GM12891 (cell line): ENCODE measurements at places on chromosomes 1 and 21.

- DNase-seq: no peak
Measured at GRCh38 chr1:205677167-205677566, 3.1 kb downstream of the SLC45A3 start.

DNA sequence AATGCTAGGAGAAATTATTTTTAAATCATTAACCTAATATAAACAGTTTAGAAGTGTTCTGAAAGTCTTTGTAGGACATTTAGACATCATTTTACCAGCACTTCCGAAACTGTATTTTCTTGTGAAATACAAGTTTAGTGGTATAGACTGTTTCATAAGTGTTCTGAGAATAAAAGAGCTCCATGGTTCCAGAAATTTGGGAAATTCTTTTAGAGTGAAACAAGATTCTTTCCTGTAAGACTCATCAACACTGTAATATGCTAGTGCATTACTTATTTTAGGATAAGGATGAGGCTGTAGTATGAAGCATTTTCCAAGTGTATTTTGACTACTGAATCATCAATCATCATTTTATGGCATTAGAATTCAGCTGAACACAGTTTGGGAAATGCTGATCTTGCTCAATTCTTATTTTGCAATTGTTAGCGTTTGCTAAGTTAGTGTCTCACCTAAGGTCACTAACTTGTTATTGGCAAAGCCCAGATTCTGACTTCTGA is 73.4 kb downstream of the CEP350 start:
- DNase-seq: no peak

GRCh38 chr1:19946971-19947370 is 23.6 kb upstream of the PLA2G2E start:
- DNase-seq: no peak

DNA sequence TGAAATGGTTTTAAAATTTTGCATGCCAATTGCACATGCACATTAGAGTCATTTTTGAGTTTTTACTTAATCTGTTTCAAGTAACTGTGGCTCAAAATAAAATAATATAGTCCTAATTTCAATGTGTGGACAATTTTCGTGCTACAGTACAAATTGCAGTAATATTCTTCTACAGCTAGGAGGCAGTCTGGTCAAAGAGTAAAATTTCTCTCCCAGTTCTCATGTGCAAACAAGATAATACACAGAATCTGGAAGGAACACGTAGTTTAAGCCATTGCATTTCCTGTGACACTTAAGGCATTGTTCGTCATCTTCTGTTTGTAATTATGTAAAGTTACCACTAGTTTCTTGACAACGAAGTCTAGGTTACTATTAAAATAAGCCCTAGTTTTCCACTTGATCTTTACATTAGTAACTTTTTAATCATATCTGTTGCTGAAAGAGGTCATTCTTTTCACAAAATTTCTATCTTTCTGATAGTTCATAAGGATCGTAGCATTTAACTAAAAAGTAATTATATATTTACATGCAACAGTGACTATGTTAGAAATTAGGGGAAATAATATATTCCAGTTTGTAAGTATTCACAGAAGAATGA is 28.9 kb downstream of the ODR4 start:
- peak; percentile 5 for DNase-seq

GRCh38 chr1:6961905-6962477 is 176.7 kb downstream of the CAMTA1 start:
- DNase-seq: peak; percentile 44

GRCh38 chr1:186626356-186626932 is 53.8 kb downstream of the PTGS2 start:
- no peak for DNase-seq

DNA sequence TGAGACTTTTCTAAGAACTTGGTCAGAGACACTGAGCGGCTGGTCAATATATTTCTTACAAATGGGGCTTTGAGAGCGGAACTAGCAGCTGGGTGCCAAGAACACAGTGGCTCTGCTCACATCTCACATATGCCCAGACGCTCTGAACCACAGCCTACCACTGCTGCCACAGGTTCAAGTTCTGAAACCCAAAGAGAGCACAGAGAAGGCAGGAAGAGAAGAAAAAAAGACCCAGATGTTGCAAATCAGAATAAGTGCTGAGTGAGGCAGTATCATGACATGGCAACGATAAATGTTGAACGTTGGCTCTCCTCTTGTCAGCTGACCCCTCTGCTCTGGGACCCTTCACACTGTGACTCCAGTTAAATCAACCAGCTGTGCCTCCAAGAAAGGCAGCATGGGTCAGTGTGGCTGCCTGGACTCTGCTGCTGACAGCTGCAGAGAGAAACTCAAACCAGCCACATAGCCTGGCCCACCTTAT is 26.4 kb downstream of the HIVEP3 start:
- DNase-seq: no peak

DNA sequence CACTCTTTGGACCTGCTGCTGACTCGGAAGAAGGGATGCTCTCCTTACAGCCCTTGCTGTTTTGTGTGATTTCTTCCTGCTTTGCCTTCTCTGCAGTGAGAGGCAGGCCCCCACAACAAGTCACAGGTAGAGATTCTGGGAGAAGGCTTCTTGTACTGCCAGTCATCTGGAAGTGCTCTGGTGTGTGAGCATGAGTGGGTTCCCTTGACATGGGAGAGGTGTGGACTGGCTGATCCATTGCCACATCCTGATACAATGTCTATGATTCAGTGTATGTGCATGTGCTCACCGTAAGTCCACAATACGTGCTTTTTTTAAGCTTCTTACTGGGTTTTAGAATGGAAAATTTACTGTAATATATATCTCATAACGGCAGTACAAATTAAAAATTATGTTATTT is 46.0 kb upstream of the PLA2G4A start:
- DNase-seq: no peak

DNA sequence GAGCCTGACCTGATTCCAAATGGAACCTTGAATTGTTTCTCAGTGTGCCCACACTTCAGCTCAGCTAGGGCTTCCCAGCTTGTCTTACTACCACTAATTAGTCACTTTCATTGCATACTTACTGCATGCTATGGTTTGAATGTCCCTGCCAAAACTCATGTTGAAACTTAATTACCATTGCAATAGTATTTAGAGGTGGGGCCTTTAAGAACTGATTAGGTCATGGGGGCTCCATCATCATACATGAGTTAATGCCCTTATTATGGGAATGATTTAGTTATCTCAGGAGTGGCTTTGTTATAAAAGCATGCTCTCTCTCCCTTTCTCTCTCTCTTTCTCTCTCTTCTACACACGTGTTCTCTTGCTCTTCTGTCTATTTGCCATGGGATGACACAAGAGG is 68.3 kb downstream of the NENF start:
- no peak for DNase-seq

DNA sequence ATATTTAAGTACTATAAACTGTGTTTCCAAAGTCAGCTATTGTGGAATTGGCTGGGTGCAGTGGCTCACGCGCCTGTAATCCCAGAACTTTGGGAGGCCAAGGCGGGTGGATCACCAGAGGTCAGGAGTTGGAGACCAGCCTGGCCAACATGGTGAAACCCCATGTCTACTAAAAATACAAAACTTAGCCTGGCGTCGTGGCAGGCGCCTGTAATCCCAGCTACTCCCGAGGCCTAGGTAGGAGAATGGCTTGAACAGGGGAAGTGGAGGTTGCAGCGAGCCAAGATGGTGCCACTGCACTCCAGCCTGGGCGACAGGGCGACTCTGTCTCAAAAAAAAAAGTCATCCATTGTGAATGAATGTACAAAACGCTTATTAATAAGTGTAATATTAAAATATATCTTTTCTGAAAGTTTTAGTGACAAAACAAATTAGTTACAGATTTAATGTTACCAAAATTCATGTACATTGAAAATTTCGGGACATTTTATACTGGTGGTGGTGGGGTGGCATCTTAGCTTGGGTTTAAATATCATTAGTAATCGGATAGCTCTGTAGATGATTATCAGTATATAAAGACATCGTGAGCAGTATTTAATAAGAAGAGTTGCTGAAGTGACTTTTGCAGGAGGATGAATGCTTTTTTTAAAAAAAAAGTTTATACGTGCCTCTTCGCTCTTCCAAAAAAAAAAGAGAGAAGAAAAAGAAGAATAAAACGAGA is 503 bp upstream of the SRSF11 start:
- DNase-seq: no peak

DNA sequence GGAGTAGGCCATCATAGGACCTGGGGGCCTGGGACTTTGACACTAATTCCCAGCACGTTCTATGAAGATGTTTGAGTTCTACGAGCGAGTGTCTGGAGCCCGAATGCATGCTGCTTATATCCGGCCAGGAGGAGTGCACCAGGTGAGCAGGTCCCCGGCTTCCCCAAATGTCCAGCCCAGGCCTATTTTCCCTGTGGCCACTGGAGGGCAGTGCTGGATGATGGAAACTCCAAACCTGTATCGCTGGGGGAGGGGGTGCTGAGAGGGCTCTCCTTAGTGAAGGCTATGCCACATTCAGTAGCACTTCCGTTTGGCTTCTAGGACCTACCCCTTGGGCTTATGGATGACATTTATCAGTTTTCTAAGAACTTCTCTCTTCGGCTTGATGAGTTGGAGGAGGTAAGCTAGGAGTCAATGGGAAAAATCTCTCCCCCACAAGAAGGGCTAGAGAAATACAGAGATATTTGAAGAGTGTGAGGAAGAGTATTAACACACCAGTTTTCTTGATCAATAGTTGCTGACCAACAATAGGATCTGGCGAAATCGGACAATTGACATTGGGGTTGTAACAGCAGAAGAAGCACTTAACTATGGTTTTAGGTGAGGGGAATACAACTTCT is 5.2 kb upstream of the FCER1G start:
- DNase-seq: peak; percentile 50

GRCh38 chr1:226790545-226791181 is 51.6 kb upstream of the ITPKB start:
- DNase-seq: no peak

GRCh38 chr1:33088119-33088906 is 7.4 kb downstream of the AZIN2 start:
- no peak for DNase-seq

GRCh38 chr1:228838717-228839500 is 103.6 kb downstream of the RHOU start:
- no peak for DNase-seq

- no peak for DNase-seq
Measured at GRCh38 chr1:214337511-214337910, 56.6 kb downstream of the SMYD2 start.

GRCh38 chr21:19236209-19236608 is 832.6 kb upstream of the TMPRSS15 start:
- no peak for DNase-seq

GRCh38 chr1:79599257-79599656 is 592.7 kb upstream of the ADGRL4 start:
- no peak for DNase-seq

- no peak for DNase-seq
Measured at GRCh38 chr1:95049935-95050334, 22.8 kb downstream of the ALG14 start.

GRCh38 chr1:224517171-224517570 is 82.6 kb upstream of the WDR26 start:
- no peak for DNase-seq

DNA sequence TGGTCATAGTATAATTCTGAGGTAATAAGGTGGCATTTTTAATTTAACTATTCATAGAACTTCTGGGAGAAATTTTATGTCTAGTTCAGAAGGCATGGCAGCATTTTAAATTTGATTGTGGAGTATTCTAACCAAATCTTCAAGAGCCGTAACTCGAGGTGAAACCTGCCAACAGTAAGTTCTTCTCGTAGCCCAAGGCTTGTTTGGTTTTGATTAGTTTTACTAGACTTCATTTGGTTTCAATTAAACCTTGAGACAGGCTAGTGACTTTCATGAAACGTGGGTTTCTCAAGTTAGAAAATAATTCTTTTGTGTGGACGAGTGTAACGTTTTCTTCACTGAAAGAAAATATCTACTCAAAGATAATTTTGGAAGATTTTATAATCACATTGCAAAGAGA is 395.5 kb downstream of the USP25 start:
- no peak for DNase-seq

GRCh38 chr1:64043976-64044375 is 159.4 kb upstream of the UBE2U start:
- no peak for DNase-seq

GRCh38 chr1:225651872-225652728 is 823 bp downstream of the ENAH start:
- DNase-seq: no peak

- no peak for DNase-seq
Measured at GRCh38 chr1:19495000-19495656, 9.8 kb upstream of the CAPZB start.

DNA sequence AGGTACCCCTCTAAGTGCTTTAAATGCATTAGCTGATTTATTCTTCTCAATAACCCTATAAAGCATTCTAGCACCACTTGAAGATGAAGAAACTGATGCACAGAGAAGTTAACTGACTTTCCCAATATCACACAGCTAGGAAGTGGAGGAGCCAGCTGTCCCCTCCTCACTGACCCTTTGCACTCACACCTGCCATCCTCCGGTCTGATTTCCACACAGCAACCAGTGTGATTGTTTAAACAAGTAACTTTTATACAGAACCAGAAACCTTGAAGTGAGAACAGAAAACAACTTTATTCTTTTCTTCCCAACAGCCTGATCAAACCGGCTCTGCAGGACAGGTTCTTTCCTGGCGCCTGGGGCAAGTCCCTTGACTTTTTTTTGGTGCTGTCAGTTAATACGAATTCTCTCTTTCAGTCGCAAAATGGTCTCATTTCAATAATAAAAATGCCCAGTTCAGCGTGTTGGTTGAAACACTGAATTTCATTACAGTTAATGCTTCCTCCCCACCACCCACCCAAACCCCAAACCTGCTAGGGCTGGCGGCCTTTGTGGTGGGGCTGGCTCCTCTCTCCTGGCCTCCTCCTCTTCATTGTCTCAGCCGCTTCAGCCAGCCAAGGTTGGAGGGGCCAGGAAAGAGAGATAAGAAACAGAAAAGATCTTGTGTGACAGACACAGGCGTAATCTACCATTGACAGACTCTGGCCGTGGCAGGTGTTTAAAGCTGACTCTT is 26.4 kb upstream of the EEIG2 start:
- no peak for DNase-seq

GRCh38 chr1:169024800-169025271 is 81.7 kb upstream of the ATP1B1 start:
- peak; percentile 33 for DNase-seq

- no peak for DNase-seq
Measured at GRCh38 chr1:42504535-42505128, 41.5 kb downstream of the CCDC30 start.

GRCh38 chr1:228369608-228370438 is 36.8 kb downstream of the TRIM11 start:
- no peak for DNase-seq

DNA sequence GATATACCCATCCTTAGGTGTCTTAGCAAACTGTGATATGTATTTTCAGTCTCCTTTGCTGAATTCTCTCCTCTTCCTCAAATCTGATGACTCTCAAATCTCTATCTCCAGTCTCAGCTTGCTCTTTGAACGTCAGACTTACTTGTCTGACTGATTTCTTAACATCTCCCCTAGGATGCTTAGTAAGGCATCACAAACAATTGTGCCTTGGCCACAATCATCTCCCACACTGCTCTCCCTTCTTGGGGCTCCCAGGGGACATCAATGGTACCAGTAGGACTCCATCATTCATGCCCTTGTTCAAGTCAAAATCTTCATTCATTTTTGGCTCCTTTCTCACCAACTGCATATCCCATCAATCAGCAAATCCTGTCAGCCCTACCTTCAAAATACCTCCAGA is 42.0 kb downstream of the GNG12 start:
- DNase-seq: no peak
